Upper lobe of right lung (tissue), 1 donor: ENCODE measurements at places on chromosomes 6 and 20. TPM values are rescaled to one million over a fixed set of nuclear protein-coding genes. Genes with fewer than 3 reads are reported as not detected.

The MLIP gene
- 0.20 TPM for total RNA-seq

The SLC35D3 gene
- not detected for total RNA-seq

DNA sequence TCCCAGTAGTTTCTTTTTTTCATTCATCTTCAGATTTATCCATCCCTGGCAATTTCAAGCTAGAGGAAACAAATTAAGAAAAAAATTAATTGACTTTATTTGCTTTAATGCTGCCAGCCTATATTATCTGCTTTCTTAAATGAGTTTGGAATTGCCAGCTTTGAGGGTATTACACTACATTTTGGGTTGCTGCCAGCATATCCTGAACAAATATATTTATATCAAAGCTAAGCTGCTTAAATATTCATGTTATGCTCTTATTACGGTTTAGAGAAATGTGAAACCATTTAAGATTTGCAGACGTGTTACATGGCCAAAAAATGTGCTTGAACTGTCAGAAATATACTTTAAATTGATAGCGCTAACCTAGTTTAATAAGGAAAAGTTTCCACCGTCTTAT, 59.7 kb downstream of the GRIK2 start:
- H3K4me3 ChIP-seq = no peak overlapping the region
- no peak overlapping the region for H3K27ac ChIP-seq
- DNase-seq = no peak
- no peaks in the 10 kb centered on the region for H3K36me3 ChIP-seq

DNA sequence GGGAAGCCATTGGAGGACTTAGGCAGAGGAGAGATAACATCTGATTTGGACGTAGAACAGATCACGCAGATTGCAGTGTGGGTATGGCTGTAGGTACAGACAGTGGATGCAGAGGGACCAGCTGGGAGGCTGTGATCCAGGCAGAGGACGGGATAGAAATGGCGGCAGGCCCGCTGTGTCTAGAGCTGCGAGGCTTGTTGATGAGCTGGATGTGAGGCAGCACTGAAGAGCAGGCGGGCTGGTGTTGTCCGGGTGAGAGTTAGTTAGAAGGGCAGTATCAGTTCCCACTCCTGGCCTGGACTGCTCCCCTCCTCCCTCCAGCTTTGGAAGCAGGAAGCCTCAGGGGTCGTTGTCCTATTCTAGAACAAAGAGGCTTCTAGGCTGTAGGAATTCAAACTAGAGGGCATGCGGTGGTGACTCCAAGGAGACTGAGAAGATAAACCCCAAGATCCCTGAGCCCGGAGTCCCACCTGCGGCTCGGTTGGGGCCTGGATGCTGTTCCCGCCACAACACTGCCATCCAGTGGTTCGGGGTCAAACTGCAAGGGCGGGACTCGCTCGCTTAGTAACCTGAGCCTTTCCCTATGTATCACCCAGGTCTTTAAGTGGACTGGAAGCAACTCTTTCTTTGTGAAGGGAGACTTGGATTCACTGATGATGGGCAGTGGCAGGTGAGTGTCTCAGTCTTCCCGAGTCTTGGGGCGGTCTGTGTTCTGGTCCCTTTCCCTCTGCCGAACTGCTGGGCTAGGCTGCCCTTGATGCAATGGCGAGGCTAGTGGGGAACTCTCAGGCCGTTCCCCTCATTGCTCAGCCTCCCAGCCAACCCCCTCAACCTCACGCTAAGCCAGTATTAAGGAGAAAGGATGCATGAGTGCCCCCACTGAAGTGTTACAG, 11.2 kb downstream of the TLDC2 start:
- peaks cover 30% of the 10 kb centered on the region for H3K36me3 ChIP-seq
- H3K27me3 ChIP-seq = no peaks in the 10 kb centered on the region
- H3K4me1 ChIP-seq = no peaks in the 10 kb centered on the region
- H3K4me3 ChIP-seq = no peak overlapping the region
- no peak overlapping the region for H3K27ac ChIP-seq

DNA sequence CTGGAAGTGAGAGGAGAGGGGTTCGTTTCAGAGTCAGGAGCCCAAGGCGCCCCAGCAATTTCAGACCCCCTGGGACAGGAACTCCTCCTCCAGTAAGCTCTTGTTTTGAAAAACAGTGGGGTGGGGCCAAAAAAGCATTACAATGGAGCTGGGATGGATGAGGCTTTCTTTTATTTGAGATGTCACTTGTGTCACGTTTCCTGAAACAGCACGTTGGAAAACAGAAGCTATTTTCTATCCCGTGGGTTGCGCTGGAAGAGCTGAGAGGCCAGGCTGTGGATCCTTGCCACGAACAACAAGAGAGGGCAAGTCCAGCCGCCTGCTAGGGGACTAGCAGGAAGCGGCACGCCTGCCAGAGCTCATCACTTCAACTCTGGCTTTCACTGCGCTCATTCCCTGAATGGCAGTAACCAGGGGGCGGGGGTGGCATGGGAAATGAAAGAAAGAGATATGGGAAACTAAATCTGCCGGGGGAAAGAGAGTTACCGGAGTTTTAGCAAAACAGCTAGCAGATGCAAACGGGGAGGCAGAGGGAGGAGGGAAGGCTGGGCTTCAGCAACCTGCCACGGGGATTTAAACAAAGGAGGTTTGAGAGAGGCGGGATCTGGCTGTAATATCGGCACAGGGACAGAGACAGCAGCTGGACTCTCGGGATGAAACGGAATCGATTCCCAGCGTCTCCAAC, 34.6 kb downstream of the GCNT2 start:
- H3K4me3 ChIP-seq = peak overlapping the region; percentile 35
- no peaks in the 10 kb centered on the region for H3K4me1 ChIP-seq
- peak overlapping the region; percentile 1 for H3K27ac ChIP-seq
- H3K27me3 ChIP-seq = no peaks in the 10 kb centered on the region
- no peak for DNase-seq
- H3K36me3 ChIP-seq = peaks cover 4% of the 10 kb centered on the region
